ENCODE measurements at places on chromosomes 12 and 14. TPM values are rescaled to one million over a fixed set of nuclear protein-coding genes. Genes with fewer than 3 reads are reported as not detected.
A peak's percentile ranks its signal among the peaks of the same experiment; 100 is the strongest.

SLC6A12 gene
- not detected for total RNA-seq

DNA sequence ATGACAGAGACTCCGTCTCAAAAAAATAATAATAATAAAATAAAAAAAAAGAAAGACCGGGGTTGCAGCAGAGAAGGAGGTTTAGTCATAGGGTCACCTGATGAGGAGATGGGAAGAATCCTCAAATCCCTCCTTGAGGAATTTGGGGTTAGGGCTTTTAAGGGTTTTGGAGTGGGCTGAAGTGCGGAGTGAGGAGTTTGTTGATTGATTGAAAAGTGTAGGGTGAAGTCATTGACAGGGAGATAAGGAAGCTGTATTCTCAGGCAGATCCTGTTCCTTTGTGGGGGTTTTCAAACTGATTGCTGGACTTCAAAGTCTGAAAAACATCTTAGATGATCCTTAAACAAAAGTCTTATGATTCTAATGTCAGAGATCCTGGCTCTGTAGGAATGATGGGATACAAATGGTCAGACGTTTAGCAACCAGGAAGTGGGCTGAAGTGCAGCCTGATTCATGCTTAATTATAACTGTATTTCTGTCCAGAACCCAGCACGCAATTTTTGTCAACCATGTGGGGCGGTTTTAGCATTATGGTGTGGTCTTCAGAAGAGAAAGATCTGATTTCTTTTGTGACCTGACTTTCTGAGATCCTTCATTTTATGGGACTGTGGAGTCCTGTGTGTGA is 16.0 kb downstream of the FNTB start:
- DNase-seq: peak; percentile 11

DNA sequence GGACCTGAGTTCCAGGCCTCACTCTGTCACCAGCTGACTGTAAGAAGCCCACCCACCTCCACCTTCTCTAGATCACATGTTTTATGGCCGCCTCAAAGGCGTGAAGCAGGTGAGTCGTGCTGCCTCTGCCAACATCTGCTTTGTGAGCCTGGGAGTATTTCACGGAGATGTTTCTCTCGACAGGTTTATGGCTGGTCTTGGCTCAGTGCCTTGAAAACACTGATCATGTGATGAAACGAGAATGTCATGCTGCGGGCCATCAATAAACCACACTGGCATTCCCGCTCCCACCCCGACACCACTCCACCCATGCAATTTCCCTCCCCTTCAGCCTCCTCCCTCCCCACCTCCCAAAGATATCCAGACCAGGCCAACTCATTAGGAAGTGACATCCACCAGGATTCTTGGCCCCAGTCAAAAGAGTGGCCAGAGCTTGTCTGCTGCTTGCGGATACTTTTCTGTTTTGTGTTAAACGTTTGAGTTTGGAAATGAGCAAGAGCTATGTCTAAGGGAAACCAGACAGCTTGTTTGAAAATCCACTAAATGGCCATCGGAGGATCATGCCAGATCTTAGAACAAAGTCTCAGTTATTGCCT is 53.8 kb upstream of the NTF3 start:
- no peak for DNase-seq

DNA sequence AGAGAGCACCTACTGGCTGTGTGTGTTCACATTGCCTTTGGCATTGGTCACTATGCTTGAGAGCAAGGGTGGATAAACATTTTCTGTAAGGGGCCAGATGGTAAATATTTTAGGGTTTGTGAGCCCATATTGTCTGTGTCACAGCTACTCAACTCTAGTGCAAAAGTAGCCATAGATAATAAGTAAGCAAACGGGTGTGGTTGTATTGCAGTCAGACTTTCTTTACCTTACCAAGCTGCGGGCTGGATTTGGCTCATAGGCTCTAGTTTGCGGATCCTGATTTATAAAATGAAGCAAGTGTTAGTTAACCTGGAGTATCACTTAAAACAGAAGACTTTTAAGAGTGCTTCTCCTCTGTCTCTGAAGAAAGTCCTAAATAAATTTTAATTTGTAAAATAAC is 169.0 kb downstream of the KICS2 start:
- no peak for DNase-seq

- no peak for DNase-seq
These were observed 73.2 kb downstream of the SUSD6 start for GRCh38 chr14:69684461-69685217.

DNA sequence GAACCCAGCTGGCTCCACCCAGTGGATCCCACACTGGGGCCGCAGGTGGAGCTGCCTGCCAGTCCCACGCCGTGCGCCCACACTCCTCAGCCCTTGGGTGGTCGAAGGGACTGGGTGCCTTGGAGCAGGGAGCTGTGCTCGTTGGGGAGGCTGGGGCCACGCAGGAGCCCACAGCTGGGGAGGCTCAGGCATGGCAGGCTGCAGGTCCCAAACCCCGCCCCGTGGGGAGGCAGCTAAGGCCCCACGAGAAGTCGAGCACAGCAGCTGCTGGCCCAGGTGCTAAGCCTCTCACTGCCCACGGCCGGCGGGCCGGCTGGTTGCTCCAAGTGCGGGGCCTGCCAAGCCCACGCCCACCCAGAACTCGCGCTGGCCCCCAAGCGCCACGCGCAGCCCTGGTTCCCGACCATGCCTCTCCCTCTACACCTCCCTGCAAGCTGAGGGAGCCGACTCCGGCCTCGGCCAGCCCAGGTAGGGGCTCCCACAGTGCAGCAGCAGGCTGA is 56.2 kb downstream of the ANO2 start:
- DNase-seq: no peak

DNA sequence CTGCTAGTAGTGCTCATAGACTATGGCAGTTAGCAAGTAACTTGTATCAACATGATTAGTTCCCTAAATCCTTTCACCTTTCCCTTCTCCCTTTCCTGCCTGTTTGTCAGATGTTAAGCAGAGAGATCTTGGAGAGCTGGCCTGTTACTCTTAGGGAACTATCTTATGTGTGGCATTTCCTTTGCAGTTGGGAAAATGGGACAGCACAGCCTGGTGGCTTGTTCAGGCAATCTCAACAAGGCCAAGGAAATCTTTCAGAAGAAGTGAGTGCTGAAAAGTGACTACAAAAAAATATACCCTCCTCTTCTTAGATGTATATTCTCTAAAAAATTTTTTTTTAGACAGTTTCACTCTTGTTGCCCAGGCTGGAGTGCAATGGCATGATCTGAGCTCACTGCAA is 7.4 kb downstream of the PARP2 start:
- DNase-seq: peak; percentile 32

DNA sequence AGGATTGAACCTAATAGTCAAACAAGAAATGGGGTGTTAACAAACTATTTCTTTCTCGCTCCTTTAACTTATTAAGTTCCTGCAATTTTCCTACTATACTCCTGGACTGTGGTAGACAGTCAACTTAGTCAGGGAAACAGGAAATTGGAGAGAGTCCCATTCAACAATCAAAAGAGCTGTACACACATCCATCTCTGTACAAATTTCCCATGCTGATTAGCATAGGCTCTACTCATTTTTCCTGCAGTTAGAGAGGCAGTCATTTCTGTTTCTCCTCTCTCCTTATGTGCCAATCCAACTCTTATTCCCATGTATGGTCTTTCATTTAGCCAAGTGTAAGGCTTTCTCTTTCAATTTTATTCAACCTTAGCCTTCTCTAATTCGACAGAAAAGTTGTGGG is 1168.5 kb upstream of the FLRT2 start:
- no peak for DNase-seq

All from HFFc6 (cell line).